ENCODE measurements at places on chromosomes 4 and X. TPM values are rescaled to one million over a fixed set of nuclear protein-coding genes. Genes with fewer than 3 reads are reported as not detected.

Gene GAGE12J
- total RNA-seq: not detected

GRCh38 chr4:123555807-123556273 lies 159.2 kb downstream of the SPRY1 start:
- DNase-seq: no peak

DNA sequence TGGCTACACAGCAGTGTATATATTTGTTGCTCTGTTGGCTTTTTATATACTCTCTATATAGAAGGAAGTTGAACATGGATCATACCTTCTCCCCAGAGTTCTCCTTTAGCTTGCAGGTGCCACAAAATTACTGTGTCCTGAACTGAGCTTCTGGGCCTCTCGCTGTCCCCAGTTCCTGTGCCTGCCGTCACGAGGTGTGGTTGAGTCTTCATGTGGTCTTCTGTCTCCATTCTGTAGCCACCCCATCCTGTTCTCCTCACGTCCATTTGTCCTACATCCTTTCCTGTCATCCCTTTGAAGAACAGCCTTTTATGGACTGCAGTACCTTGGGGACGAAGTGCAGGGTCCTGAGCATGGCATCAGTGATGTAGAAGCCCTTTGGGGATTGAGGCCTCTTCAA lies 14.5 kb downstream of the TMEM131L start:
- DNase-seq: no peak

GRCh38 chrX:109373468-109373867 lies 108.4 kb downstream of the GUCY2F start:
- DNase-seq: no peak
